Stimulated activated CD4-positive, alpha-beta T cell treated with anti-CD3 and anti-CD28 coated beads, TNF-alpha, amount 100 ng/mL, for 48 hours (primary cell): ENCODE measurements at places on chromosomes 2 and 18.

DNA sequence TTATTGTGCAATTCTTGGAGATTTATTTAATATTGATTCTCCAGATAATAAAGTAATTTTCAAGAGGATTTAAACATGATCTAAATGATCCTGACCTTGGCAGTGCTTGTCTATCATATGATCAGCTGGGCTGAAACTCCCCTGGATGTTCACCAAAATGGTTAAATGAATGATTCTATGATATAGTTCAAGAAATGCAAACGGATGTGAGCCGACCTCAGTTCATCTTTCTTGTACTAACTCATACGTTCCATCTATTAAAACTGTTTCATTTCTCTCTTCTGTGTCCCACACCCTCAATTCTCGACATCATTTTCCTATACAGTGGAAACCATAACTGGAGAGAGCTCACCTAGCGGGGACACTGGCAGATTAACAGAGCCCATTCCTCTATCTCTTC is 281.7 kb upstream of the CCDC68 start:
- no peak for DNase-seq

- no peak for DNase-seq
These were observed 61.3 kb downstream of the IL1R2 start for GRCh38 chr2:102053096-102053495.

DNA sequence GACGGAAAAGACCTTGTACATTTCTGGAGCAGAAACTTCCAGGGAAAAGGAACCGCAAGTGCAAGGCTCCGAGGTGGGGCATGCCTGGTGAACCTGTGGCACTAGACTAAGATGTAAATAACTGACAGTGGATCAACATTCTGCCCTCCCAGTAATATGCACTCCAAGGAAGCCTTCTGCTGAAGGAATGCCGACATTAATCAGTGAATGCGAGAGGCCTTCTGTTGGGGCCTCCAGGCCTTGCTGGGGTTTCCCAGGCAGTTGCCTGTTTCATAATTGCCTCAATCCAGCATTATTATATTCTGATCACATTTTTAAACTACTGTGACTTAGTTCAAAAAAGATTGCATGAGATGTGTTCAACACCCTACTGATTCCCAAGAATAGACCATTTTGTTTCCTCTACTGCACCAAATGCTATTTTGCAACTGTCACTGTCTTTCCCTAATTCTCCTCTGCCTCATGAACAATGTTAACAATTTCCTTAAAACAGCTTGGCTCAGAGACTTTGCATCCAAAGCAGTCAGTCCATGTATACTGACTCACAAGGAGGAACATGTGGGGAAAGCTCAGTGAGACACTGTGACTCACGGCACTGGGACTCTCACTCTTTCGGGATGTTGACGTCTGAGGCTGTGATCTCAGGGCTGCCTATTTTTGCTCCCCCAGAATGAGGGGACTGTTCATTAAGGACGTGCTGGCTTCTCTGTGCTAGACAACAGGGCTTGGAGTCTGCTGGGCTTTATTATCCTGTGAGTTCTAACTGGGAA is 10.5 kb upstream of the DSG2 start:
- no peak for DNase-seq

DNA sequence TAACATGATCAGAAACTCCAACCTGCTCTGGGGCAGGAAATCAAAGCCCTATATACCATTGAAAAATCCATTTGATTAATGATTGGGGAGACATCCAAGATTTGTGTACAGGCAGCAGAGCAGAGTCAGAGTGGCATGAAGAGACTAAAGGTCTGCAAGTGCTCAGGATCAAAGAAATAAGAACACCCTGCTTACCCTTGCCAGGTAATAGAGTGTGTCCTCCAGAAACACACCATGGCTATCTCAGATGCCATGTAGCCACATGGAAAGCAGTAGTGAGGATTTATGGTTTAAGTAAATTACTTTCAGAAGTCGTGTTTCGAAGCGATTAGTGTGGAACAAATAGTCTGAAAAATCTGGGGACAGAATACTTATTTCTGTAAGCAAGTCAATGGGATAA is 592.9 kb downstream of the SUCLG1 start:
- no peak for DNase-seq

- no peak for DNase-seq
These were observed 11.6 kb upstream of the ITGA6 start for GRCh38 chr2:172415865-172416183.
